ENCODE measurements at places on chromosomes 1 and 21.
A peak's percentile ranks its signal among the peaks of the same experiment; 100 is the strongest.

DNA sequence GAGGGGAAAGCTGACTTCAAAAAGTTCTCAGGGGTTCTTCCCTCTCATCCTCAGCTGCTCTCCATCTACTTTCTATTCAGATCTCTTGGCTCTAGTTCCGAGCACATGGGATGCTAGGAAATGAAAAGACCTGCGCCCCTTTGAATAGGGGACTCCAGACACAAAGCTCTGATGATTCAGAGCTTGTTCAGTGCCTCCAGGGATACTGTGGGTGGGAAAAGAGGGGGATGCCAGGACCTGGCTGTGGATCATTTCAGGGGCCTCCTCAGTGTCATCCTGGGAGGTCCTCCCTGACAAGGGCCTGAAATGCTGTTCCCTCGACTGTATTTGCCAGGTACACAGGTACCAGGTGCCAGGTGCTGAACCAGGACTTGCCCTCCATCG is 943 bp upstream of the KIAA0040 start:
- DNase-seq = peak; percentile 50

DNA sequence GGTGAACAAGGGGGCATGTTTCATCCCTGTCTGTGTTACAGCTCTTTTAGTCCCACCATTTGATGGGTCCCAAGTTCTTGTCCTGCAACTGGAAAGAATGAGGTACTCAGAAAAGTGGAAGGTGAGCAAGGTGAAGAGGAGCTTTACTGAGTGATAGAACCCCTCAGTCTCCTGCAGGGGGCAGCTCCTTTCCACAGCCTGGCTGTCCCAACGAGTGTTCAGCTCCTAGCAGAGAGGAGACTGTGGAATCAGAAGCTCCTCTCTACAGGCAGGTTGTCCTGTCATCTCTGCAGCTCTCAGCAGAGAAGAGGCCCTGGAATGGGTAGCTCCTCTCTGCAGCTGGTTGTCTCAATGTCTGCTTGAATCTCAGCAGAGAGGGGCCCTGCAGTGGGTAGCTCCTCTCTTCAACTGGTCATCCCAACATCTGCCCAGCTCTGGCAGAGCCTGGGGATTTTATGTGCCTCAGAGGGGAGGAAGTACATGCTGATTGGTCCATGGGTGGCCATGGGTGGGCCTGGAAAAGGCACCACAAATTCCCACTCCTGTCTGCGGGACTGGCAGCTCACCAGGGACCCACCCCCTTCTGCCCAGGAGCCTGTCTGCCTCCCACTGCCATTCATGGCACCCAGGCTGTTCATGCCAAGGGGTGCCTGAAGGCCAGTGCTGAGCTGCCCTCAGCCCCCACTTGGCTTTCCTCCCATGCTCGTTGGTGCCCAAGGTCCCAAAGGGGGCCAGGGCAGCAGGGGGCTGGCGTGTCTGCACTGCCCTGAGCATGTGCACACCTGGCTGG is 25.7 kb downstream of the LDLRAD1 start:
- DNase-seq = peak; percentile 6

DNA sequence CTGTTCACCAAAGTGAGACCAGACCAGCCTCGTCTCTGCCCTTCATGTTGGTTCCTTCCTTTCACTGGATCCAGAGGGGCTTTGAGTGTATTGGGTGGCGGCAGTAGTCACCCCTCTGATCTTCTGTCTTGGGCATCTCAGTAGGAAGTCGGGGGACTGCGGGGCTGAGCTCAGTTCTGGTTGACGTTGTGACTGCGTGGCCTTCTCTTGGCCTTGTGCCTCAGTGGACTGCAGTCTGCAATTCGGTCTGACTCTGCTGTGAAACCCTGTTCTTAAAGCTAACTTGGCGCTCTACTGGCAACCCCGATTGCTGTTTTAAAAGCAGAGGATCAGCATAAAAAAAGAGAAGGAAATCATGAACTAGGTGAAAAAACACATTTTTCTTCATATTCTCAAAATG is 56.7 kb downstream of the SLC37A1 start:
- no peak for DNase-seq

GRCh38 chr1:243735457-243735856 is 114.6 kb downstream of the AKT3 start:
- no peak for DNase-seq

DNA sequence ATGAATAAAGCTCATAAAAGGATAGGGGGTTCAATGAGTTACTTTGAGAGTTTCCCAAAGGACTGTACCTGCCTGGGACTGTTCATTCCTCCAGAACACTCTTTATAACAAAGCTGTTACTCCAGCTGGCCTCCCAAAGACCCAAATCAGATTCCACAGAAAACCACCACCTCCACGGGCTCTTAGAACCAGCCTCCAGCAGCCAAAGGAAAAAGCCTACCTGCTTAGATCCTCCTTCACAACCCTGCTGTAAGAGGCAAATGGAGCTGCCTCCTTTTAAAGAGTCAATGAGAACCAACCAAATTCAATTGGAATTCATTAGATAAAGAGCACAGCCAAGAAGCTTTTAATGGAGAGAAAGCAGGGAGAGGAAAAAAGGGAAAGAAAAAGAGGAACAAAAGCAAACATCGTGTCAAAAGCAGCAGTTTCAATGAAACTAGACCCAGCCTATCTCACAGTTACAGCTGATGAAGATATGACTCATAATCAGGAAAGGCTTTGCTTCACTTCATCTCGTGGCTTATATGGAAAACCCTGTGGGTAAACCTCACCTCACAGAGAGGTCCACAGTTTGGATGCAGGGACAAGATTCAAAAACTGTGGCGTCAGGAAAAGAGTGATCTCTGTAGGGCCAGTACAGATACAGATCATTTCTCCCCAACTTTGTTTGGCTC is 27.8 kb upstream of the FMO4 start:
- DNase-seq = peak; percentile 44

GRCh38 chr1:96520579-96520947 is 201.0 kb upstream of the PTBP2 start:
- peak; percentile 90 for DNase-seq

- peak; percentile 65 for DNase-seq
Measured at GRCh38 chr1:218521414-218522169, 176.5 kb downstream of the TGFB2 start.

DNA sequence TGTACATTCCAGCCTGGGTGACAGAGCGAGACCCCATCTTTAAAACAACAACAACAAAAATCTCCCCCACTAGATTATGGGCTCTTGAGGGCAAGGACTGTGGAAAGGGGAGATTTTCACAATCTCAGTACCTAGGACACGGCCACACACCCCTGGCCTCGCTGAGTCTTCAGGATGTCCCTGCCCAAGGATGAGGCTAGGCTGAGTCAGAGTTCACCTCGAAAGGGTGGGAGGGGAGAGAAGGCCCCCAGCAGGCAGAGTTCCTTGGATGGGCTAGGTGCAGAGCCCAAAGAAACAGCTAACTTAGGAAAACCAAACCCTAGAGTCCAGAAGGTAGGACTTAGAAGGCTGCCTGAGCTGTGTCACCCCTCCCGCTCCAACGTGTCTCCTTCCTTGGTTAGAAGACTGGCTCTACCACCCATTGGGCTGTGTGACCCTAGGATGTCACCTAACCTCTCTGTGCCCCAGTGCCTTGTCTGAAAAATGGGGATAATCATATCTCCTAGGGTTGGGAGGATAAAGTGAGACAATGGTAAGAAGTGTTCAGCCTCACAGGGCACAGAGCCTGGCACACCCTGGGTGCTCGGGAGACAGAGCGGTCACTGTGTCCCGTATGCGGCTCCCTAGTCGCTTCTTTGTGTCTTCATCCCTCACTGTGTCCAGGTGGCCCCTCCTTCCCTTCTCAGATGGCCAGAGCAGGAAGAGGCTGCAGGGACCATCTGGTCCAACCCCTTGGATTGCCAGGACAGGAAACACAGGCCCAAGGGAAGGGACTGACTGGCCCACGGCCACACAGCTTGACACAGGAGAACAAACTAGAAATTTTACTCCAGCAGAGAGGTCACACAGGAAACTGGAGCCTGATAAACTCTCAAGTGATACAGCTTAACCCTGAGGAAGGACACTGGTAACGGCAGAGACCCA is 11.2 kb downstream of the TRIM62 start:
- no peak for DNase-seq

DNA sequence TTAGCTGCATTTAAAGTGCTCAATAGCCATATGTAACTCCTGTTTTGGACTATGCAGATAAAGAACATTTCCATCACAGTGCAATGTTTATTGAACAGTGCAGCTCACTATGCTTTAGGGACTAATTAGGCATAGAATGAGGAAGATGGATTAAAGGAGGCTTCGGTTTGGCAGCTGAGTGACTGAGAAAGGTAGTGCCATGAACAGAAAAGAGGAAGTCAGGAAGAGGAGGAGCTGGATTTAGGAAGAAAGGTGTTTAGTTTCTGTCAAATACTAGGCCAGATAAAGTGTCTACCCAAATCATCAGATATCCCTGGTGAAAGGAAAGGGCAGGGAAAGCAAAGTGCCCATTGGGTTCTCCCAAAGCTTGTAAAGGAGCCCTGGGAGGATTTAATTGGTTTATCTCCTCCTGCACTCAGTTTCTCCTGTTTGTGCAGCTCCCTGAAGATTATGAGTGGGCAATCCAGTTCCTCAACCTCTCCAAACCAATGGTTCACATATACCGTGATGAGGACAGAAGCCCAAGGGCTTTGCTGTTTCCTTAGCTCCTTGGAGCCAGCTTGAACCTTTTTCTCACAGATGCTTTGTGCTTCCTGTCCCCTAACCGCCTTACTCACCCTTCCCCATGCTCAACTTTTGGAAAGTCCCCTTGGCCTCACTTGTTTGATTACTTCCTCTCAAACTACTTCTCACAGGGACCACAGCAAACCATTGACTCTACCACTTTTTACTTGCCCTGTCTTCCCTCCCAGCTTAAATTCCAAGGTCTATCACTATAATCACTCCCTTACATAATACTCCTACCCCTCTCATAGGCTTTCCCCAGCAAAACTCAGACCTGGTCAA is 3.5 kb upstream of the RAP1A start:
- no peak for DNase-seq

GRCh38 chr1:91706140-91706957 is 179.6 kb downstream of the TGFBR3 start:
- no peak for DNase-seq

GRCh38 chr1:112614460-112615065 is 4.4 kb downstream of the ST7L start:
- peak; percentile 68 for DNase-seq

DNA sequence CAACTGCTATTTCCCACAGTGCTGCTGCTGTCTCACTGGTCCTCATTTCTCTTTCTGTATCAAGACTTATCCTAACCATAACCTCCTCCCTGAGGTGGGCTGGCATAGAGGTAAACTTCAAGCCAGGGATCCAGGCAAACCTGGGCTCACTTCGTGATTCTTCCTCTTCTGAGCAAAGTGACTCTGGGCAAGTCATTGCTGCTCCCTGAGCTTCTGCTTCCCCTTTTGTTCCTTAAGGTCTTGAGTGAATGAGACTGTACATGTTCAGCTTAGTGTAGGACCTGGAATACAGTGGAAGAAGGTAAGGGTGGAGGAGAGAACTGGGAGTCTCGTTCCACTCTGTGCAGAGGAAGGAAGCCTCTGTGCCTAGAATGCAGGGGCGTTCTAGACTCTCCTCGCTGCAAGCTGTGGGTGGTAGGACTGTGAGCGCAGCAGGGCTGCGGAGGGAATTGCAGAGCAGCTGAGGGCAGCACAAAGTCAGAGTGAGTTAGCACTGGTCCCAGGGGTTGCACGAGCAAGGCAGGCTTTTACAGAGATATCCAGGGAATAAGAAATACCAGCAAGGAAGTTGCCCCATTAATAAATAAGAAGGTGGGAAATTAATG is 11.4 kb upstream of the ERI3 start:
- no peak for DNase-seq

- peak; percentile 89 for DNase-seq
Measured at GRCh38 chr1:20058531-20058930, 11.5 kb upstream of the PLA2G5 start.

Measured in fibroblast of mammary gland (primary cell).